ENCODE measurements at places on chromosomes 2 and 18. TPM values are rescaled to one million over a fixed set of nuclear protein-coding genes. Genes with fewer than 3 reads are reported as not detected.

GALNT14 gene
- total RNA-seq, result 0.75 TPM

MPP4 gene
- not detected for total RNA-seq

PIEZO2 gene
- 1.4 TPM for total RNA-seq

DPP10 gene
- total RNA-seq, result 12.2 TPM

ARHGEF33 gene
- total RNA-seq, result 0.10 TPM

SS18 gene
- total RNA-seq, result 61.8 TPM

DNA sequence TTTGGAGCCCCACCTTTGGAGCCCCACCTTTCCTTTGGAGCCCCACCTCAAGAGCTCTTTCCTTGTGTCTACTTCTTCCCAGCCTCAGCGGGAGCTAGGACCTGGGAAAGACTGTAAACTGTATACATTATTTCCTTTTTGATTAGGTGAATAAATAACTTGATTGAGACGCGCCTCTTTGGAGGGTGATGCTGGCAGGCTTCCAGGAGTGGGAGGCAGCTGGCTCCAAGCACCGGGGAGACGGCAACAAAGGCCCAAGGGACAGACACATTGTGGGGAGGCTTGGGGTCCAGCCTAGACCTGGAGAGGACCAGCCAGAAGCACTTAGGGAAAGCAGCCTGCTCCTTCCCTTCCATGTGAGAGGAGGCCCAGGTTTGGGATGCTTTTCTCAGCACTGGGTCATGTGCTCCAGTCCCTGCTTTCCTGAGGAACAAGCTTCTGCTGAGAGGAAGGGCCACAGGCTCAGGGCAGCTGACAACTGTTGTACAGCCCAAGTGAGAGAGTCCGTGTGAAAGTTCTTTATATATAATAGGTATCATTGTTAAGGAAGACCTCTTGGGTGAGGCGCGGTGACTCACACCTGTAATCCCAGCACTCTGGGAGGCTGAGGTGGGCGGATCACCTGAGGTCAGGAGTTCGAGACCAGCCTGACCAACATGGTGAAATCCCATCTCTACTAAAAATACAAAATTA is 297.2 kb upstream of the SLC14A2 start:
- no peak for DNase-seq

DNA sequence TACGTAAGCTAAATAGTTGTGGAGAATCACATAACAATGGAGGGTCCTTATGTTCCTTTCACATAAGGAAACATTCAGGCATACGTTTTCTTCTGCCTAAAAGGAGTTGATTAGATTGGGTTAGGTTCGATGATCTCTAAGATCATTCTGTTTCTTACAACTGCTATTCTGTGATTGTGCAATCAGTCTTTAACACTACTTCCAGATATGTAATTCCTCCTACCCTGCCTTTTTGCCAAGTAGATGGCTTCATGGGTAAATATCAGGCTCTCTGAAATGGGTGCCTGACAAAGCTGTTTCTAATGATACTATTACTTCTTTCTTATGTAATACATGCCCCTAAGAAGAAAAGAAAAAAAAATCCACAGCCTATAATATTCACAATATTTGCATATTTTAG is 321.5 kb downstream of the XIRP2 start:
- no peak for DNase-seq

GRCh38 chr2:233972941-233973575 is 55.9 kb downstream of the TRPM8 start:
- DNase-seq, result no peak

DNA sequence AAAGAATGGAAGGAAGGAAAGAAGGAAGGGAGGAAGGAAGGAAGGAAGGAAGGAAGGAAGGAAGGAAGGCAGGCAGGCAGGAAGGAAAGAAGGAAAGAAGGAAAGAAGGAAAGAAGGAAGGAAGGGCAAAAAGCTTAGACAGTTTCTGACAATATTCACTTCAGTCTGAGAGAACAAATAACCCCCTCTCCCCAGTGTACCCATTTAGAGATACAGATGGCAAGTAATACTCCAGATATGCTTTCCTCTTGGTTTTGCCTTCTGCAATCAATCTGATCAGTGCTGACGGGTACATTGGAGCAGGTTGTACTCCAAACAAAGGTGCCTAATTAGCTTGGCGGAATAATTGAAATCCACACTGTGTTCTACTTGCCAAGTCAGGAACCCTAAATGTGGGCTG is 534.6 kb upstream of the TMEFF2 start:
- DNase-seq, result no peak

DNA sequence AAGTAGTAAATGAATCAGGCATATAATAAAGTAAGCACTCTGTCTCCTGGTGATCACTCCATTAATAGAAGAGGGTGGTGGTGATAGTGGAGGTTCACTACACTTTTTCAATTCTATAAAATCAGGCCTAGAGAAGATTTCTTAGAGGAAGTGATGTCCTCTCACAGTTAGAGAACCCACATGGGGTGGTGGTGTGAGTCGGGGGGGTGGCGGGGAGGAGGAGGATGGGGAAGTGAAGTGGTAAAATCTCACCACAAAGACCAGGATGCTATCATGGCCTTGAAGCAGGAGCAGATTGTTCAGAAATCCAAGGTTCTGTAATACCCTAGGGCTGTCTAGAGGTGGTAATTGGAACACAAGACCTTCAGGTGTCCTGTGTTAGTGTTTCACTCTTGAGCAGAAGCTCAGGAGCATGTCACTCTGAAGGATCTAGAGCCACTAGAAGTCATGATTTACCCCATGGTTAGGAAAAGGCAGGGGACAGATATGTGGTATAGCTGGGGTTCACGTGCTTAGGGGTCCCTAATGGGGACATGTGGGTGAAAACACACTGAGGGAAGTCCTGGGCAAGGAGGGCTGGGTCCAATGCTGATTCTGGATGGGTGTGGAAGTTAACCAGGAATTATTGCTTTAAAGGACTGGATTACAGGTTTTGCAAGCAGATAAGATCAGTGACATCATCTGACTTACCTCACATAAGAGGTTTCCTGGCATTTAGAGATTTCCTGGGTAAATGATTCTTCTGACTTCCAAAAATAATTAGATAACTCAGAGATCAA is 31.0 kb downstream of the RNF125 start:
- peak; percentile 58 for DNase-seq

- no peak for DNase-seq
These were observed 413.2 kb upstream of the LRATD1 start for GRCh38 chr2:14219306-14219705.

- DNase-seq, result no peak
These were observed 199.1 kb upstream of the NXPH2 start for GRCh38 chr2:138979131-138979785.

DNA sequence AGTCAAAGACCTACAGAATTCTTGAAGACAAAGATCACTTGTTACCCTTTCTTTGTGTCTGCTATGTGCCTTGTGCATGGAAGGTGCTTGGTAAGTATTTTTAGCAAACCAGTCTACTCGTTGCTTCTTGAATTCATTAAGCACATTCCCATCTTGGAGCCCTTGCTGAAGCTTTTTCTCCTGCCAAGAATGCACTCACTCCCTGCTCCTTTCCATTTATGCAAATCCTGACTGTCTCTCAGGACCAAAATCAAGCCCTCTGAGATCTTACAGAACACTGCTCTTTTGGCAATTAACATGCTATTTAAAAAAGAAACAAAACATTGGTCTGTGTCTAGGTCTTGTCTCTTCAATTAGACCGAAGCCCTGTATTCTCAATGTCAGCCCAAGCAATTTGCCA is 75.8 kb downstream of the CLHC1 start:
- DNase-seq, result no peak
